ENCODE measurements at places on chromosomes 12 and 14. TPM values are rescaled to one million over a fixed set of nuclear protein-coding genes. Genes with fewer than 3 reads are reported as not detected.

Gene SLC24A4
- not detected for total RNA-seq

Gene SMCO2
- not detected for total RNA-seq

Gene SLC25A21
- 3.4 TPM for total RNA-seq

Gene OR6C3
- total RNA-seq = not detected

Gene SLC35F4
- not detected for total RNA-seq

Gene IL31
- not detected for total RNA-seq

Gene PAWR
- total RNA-seq = 102 TPM

Gene BICDL1
- total RNA-seq = 0.65 TPM

Gene COX8C
- total RNA-seq = not detected

Gene SERPINA5
- 0.63 TPM for total RNA-seq

Gene BBOF1
- 2.3 TPM for total RNA-seq

Gene GLIPR1L1
- not detected for total RNA-seq

Gene DCP1B
- 12.5 TPM for total RNA-seq

Gene TMPRSS12
- total RNA-seq = not detected

Gene EPYC
- not detected for total RNA-seq

Gene CCDC197
- not detected for total RNA-seq

Gene GALNT6
- total RNA-seq = 57.5 TPM

Gene ARID2
- total RNA-seq = 10.8 TPM

Gene PAPLN
- 106 TPM for total RNA-seq

Gene OAS2
- not detected for total RNA-seq

Gene PPP1CC
- 51.5 TPM for total RNA-seq

Gene MMP19
- 3.7 TPM for total RNA-seq

Gene TOMM20L
- total RNA-seq = not detected

Gene ANG
- 2.7 TPM for total RNA-seq

Gene FAR2
- 19.6 TPM for total RNA-seq

Gene TAS2R50
- total RNA-seq = 0.98 TPM

Gene BLOC1S1
- 169 TPM for total RNA-seq

All from mesangial cell (primary cell).